Activated B cell treated with CpG ODN at 0.5 μM for 24 hours (primary cell): ENCODE measurements at places on chromosomes 7 and 10.

DNA sequence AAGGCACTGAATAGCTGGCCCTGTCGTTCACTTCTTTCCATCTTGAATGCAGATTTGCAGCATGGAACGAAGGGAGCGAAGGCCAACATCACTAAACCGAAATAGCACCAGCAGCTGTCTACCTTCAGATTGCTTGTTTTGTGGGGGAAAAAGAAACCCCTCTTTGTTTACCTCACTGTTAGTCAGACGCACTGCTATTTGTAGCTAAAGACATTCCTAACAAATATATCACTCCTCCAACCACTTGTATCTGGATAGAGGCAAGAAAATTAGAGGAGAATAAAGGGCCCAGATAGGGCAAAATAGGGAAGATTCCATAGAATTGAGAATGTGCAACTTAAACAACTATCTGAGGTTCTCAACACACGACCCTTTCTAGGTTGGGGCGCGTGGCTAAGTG, 26.5 kb downstream of the ANK3 start:
- DNase-seq = no peak

GRCh38 chr10:71678057-71678805, 41.3 kb downstream of the C10orf105 start:
- DNase-seq = no peak

- no peak for DNase-seq
These were observed 482.6 kb downstream of the DNAJB6 start for GRCh38 chr7:157819455-157819807.

DNA sequence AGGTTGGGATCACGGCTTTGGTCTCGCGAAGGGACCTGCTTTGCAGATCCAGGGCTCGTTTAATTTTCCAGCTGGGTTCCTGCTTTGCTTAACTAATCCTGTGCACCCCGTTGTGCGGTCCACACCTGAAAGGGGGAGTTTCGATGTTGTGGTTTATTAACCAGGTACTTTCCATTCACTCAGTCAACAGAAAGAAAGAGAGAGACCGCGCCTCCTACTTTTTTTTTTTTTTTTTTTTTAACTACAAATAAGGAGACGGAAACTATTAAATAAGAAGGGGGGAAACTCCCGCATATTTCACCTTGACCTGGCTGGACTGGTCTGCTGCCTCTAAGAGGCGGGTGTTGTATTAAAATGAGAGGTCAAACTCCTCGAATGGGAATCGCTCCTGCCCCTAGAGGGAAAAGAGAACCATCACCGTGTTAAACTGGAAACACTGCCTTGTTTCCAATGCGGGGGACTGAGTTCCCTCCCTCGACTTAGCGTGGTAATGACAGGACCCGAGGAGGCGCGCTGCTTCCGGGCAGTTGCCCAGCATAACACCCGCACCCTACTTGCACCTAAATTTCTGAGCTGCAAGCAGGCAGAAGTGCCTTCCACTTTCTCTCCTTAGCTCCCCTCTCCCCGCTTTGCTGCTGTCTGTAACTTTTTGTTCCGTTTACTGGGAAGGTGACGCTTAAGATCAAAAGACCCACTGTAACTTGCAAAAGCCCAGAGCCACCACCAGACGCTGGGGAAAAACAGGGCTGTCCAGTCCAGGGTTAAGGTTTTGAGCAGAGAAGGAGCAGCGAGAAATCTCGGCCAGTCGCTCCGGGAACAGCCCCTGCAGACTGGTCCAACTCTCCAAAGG, 1.1 kb upstream of the ITGB8 start:
- peak; percentile 33 for DNase-seq

- DNase-seq = no peak
These were observed 170.9 kb downstream of the HGF start for GRCh38 chr7:81598951-81599350.
